ENCODE measurements at places on chromosomes 13 and 19.
A peak's percentile ranks its signal among the peaks of the same experiment; 100 is the strongest.

- DNase-seq = no peak
Measured at GRCh38 chr13:74423434-74423833, 289.2 kb upstream of the KLF12 start.

DNA sequence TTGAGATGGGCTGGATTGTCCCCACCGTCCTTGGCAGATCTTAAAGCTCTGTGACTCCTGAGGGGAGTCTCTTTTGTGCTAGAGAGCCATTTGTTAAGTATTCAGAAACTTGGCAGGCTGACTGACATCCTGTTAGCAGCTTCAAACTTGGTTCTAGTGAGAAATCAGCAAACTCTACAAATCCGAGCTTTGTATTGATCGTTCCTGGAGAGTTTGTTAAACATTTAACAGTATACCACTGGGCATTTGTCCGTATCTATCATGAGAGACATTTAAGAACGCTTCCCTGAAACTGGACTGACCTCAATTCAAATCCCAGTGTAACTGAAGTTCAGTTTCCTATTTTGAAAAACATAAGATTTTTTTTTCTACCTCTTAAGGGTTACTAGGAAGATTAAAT is 3.1 kb downstream of the ATP12A start:
- DNase-seq = no peak

DNA sequence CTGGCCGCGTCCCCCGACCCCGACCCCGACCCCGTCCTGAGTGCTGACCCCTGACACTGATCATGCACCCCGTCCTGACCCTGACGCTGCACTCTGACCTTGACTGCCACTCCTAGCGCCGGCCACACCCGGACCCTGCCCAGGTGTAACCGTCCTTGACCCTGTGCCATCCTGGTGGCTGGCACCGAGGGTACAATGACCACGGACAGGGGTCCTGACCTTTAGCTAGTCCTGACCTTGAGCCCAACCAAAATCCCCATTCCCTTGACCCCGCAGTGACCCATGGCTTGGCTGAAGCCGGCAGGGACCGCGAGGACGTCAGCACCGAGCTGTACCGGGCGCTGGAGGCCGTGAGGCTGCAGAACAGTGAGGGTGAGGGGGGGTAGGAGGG is 25.9 kb downstream of the CLEC4M start:
- DNase-seq = no peak

- DNase-seq = no peak
Measured at GRCh38 chr19:18438331-18439024, 545 bp upstream of the ISYNA1 start.

DNA sequence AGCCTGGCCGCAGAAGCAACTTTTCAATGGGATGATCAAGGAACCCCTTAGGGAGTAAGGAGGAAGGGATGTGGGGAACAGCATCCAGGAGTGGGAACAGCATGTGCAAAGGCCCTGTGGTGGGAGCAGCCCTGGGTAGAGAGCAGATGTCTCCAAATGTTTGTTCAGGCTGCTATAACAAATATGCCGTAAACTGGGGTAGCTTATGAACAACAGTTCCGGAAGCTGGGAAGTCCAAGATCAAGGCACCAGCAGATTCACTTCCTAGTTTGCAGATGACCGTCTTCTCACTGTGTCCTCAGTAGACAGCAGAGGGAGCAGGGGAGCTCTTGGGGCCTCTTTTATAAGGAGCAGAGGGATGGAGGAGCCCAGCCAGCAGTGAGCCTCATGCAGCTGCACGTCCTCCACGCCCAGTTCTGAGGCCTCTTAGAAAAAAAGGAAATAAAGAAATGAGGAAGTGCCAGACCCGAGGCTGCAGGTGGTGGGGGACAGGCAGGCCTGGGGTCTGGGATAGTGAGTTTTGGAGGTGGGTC is 4.2 kb upstream of the LRRC25 start:
- DNase-seq = no peak

GRCh38 chr13:52047463-52047862 is 23.0 kb downstream of the UTP14C start:
- no peak for DNase-seq

DNA sequence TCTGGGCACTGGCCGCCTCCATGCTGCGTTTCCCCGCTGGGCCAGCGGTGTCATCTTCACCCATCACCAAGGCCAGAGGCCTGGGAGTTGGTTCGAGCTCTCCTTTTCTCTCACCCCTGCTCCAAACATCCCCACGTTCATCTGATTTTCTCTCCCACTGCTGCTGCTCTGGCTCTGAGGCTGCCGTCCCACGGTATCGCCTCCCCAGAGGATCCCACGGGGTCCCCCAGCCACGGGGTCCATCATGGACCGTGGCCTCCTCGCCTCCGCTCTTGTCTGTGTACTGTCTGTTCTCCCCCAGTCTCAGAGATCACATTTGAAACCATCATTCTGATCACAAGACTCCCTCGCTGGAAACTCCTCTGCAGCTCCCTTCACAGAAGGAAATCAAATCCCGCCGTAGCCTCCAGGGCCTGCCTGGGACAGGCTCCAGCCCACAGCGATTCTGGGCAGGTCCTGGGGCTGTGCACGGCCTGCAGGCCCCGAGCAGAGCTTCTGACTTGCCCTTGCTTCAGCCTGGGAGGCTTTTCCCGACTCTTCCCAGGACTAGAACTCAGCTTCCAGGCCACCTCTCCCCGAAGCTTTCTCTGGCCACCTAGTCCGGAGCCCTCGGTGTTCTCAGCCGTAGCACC is 64.2 kb downstream of the SOX1 start:
- no peak for DNase-seq

- DNase-seq = no peak
Measured at GRCh38 chr13:104372095-104372655, 1306.0 kb upstream of the SLC10A2 start.

DNA sequence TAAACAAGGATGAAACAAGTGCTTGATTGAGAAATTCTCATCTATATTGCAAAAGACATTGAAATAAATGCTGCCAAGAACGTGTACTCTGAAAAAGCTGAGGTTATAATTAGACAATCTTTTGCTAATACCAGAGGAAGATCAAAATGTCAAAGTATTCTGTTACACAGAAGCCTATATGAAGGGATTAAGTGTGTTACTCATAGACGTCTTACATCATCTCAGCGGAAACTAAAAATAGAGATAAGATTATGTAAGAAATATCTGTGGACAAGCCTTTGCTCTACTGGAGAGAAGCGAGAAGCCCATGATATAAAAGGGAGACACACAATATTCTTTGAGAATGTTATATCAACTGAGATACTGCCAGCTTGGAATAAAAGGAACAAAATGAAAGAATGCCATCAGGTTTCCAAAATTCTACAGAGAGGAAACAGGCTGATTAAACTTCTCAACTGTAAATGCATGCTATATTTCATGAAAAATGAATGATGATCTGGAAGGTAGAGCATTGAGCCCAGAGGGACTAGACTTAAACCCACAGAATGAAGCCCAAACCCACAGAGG is 699.0 kb downstream of the GPC5 start:
- no peak for DNase-seq

DNA sequence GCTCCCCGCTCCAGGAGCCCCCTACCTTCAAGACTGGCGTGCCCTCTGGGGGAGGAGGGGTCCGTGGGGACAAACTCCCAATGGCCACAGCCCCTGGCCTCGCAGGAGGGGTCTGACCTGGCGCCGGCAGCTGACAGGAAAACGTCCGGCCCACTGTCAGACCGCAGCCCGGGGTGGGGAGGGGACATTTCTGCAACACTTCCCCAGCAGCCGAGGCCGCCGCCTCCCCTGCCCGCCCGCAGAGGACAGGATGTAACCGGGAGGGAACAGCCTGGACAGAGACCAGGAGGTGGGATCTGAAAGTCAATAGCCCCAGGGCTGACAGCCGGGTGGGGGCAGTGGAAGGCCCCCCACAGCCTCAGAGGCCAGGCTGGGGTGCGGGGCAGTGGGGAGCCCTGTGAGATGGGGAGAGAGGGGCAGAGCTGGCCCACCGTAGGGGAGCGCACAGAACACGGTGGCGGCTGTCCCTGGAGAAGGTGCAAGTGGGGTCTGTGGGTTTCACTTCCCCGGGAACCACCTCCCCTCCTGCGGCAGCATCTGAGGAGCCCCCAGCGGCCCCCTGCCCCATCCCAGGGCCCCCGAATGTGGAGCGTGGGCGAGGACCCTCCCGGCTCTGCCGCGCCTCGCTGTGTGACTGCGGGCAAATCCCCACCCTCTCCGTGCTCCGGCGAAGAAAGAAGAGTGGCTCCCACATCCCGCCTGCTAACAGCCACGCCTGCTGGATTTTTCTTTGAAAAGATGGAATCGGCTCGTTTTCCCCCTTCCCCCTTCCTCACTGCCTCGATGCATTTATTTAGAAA is at the start of gene PEAK3:
Gene PEAK3, minus strand, starts transcription at position 114 of the 800 bp plus-strand sequence. CDS start 1,244 bp downstream, outside the sequence.
- DNase-seq = peak; percentile 84

DNA sequence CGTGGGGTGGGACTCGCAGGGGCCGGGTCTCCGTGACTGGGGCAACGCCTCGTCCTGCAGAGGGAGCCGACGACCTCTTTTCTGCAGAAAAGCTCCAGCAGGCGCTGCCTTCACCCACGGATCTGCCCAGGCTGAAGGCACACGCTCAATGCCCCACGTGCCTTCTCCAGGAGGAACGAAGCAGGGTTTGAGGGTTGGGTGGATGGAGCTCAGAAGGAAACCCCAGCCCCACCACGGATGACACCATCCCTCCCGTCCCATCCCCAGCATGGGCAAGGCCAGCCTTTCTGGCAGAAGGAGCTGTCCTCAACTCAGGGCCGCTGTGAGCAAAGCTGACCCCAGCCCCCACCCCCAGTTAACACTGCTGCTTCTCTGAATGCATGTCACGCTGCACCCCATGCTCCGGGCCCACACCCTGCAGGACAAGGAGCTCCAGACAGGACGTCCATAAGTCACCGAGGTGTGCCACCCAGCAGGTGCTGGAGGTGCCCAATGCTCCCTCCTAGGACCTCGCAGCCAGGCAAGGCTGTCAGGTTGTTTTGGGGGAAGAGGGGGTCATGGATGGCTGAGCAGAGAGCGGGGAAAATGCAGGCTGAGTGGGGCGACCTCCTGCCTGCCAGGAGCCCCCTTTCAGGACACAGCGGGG is 7.4 kb downstream of the C19orf25 start:
- peak; percentile 70 for DNase-seq

DNA sequence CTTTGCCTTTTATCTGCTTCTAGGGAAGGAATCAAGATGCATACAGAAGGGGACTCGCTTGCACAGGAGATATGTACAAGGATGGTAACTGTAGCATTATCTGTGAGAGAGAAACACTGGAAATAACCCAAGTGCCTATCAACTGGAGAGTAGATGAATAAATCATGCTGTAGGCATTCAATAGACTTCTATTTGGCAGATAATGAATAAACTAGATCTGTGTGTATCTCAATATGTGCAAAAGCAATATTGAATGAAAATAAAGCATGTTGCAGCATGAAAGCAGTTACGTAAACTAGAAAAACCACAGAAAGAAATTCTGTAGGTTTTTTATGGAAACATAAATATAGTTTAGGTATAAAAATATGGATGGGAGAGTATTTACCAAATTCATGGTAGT is 38.6 kb upstream of the RGCC start:
- peak; percentile 21 for DNase-seq

- DNase-seq = no peak
Measured at GRCh38 chr19:43332058-43332922, 21.2 kb upstream of the CD177 start.

DNA sequence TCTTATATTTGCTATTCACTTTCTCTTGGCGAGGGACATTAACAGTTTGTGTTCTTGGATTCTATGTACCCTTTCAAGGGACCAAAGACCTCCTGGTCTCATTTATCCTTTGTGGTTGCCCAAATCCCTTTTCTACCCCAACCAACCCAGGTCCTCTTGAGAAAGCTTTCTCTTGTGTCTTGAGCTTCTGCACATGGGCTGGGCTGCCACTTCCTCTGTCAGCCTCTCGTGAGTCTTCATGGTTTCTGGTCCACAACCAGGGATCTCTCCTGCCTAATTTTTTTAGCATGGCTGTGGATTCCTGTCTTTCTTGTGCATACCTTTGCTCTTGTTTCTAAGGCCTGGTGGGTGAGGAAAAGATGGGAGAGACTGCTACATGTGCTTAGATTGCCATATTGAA is 14.9 kb downstream of the TIMM13 start:
- no peak for DNase-seq

GRCh38 chr13:113724016-113724758 is 34.8 kb upstream of the TMEM255B start:
- DNase-seq = no peak

- DNase-seq = no peak
Measured at GRCh38 chr13:96421314-96421713, 331.4 kb downstream of the HS6ST3 start.

GRCh38 chr13:113526466-113527220 is 36.1 kb upstream of the DCUN1D2 start:
- DNase-seq = no peak

DNA sequence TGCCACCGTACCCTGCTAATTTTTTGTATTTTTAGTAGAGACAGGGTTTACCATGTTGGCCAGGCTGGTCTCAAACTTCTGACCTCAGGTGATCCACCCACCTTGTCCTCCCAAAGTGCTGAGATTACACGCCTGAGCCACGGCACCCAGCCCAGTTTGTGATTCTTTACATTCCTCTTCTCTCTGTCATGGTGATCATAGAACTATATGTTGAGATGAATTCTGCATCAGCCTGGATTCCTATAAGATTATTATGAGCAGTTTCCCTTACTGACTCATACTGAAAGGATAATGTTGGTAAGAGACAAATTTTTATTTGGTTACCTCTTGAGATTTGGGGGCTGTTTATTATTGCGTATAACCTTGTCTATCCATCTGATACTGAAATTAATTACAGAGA is 121.5 kb upstream of the CSNK1A1L start:
- DNase-seq = no peak

- DNase-seq = peak; percentile 58
Measured at GRCh38 chr19:33683881-33684537, 62.3 kb downstream of the CHST8 start.

GRCh38 chr19:39131255-39131755 is 5.7 kb downstream of the PAK4 start:
- no peak for DNase-seq

DNA sequence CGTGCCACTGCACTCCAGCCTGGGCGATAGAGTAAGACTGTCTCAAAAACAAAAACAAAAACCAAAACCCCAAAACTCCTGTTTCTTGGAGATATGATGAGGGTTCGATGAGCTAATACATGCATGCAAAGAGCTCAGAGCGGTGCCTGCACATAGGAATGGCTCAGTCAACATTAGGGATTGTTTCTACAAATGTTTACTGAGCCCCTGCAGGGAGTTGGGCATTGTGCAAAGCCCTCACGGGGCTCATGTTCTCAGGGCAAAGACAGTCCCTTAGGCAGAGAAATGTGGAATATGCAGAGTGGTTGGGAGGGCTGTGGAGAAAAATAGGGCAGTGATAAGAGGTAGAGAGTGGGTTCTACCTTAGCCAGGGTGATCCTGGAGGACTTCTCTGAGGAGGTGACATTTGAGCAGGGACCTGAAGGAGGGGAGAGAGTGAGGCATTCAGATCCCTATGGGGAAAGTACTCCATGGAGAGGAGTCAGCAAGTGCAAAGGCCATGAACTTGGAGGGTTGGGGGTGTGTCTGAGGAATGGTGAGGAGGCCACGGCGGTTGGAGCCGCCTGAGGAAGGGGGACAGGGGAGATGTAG is 1.5 kb upstream of the EHD2 start:
- no peak for DNase-seq

DNA sequence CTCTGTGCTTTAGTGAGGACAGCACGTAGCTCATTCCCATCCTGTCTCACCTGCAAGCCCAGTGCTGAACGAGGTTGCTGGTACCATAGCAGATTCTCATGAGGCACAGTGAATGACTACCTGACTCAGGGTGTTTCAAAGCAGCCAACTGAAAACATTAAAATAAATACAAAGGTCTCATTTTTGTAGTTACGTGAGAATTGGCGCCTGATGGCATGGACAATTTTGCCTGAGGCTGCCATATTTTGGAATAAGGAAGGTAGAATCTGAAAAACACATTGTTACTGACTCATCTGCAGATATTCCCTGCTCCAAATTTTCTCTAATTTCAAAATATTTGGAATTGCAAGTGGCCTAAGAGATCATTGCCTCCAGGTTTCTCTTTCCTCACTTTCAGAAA is 429.7 kb downstream of the FGF14 start:
- DNase-seq = no peak
